ENCODE measurements at places on chromosomes 1 and 21.
A peak's percentile ranks its signal among the peaks of the same experiment; 100 is the strongest.

- no peak for DNase-seq
Measured at GRCh38 chr1:189121941-189122340, 1355.7 kb downstream of the BRINP3 start.

DNA sequence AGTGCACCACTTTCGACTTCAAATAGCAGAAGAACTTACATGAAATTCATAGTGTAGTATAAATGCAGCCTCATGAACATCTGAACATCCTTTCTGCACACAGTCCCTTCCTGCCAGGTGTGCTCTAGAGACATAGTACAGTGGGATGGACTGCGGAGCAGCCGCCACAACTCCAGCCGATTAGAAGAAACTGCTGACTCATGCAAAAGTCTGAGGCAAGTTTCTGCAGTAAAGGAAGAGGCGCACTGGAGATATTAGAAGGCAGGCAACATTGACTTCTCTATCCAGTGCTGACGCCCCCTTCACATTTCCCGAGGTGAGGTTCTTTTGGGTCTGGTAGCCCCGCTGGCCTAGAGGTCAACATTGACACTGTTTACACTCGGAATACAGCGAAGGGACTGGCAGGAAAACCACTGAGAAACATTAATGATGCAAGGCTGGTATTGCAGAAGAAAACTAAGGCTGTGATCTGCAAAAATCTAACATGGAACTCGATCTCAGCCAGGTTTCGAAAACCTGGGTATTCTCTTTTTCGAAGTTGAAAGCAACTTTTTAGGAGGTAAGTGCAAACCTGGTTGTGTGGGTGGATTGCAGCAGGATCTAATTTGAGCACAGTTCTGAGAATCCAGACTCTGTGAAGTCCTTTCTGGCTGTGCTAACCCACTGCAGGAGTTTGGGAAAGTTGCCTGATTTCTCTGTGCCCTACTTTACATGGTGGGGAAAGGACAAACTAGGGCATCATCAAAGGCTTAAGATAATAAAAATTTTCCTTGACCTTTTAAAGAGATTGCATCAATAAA, 90.7 kb downstream of the CDC7 start:
- DNase-seq, result peak; percentile 66

- DNase-seq, result no peak
Measured at GRCh38 chr21:35737899-35738346, 322.4 kb downstream of the SETD4 start.

DNA sequence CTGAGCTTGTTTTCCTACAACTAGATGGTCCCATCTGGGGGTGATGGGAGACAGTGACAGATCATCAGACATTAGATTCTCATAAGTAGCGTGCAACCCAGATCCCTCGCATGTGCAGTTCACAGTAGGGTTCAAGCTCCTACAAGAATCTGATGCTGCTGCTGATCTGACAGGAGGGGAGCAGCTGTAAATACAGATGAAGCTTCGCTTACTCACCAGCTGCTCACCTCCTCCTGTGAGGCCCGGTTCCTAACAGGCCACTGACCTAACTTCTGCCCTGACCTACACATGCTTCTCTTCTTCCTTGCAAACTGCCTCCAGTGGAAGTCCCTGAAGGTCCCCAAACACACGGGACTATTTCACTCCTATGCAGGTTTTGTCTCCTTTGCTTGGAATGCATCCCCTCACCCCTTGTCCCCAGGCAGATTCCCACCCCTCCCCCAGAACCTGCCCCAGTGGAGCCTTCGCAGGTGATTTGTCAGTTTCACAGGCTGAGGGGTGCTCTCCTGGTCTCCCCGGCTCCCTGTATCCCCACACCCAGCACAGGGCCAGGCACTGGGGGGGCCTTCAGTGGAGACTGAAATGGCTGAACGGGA, 5.7 kb upstream of the ZBTB48 start:
- no peak for DNase-seq

- no peak for DNase-seq
Measured at GRCh38 chr1:185860311-185860710, 126.1 kb downstream of the HMCN1 start.

DNA sequence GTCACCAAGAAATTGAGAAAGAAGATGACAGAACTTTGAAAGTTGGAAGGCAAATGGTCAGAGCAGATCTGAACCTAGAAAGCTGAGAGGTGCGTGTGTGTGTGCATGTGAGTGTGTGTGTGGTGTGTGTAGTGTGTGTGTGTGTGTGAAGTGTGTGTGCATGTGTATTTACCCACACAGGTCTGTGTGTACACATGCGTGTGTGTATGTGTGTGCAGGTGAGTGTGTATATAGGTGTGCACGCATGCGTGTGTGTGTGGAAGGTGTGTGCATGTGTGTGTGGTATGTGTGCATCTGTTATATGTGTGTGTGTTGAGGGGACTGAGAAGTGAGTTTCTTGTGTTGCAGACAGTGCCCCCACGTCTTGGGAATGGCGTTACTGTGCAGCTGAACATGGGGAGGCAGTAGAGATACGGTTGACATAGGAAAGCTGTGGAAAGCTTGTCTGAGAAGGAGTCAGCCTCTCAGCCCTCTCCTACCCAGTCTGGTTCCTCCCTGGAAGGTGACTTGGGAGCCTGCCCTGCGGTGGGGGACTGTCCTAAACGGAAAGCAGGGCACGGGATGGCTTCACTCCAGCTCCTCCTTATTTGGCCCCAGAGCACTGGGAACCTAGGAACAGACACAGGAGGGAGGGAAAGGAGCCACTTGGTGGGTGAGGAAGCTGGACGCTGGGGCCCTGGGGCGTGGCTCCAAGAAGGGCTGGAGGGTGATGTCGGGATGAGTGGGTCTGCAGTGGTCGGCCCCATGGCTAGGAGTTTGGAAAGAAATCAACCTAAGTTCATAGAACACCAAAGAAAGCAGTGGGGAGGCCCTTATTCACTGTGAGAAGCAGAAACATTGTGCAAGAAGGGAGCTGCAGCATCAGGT, 97.2 kb downstream of the PCBP3 start:
- peak; percentile 48 for DNase-seq

All from activated CD4-positive, alpha-beta T cell treated with anti-CD3 and anti-CD28 coated beads, Interleukin-2, amount 10 ng/mL, durations not matched to agents 24 days and 14 days (primary cell).